Mesenteric fat pad (tissue), 1 donor: ENCODE measurements at places on chromosomes 1 and 21. TPM values are rescaled to one million over a fixed set of nuclear protein-coding genes. Genes with fewer than 3 reads are reported as not detected.

- DNase-seq, result no peak
These were observed 7.1 kb downstream of the MEX3A start for GRCh38 chr1:156075162-156075561.

DNA sequence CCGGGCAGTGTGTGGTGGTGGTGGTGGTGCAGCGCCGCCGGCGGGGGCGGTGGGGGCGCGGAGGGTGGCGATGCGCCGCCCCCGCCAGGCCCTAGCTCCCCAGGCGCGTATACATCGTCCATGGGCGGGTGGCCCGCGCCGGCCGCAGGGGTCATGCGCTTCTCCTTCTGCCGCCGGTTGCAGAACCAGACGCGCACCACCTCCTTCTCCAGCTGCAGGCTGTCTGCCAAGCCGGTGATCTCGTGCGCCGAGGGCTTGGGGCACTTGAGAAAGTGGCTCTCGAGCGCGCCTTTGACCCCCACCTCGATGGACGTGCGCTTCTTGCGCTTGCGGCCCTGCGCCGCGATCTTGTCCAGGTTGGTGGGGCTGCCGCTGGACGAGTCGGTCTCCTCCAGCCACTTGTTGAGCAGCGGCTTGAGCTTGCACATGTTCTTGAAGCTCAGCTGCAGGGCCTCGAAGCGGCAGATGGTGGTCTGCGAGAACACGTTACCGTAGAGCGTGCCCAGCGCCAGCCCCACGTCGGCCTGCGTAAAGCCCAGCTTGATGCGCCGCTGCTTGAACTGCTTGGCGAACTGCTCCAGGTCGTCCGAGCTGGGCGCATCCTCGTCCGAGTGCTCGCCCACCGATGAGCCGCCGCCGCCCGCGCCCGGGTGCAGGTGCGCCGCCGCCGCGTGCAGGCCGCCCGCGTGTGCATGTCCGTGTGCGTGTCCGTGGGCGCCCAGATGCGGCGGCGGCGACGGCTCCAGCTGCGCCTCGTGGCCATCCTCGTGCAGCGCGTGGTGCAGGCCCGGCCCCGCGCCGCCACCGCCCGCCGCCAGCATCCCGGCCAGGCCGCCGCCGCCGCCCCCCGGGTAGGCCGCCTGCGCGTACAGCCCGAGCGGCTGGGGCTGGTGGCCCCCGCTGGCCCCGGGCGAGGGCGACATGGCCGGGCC, 926 bp downstream of the POU3F1 start:
- DNase-seq, result no peak

DNA sequence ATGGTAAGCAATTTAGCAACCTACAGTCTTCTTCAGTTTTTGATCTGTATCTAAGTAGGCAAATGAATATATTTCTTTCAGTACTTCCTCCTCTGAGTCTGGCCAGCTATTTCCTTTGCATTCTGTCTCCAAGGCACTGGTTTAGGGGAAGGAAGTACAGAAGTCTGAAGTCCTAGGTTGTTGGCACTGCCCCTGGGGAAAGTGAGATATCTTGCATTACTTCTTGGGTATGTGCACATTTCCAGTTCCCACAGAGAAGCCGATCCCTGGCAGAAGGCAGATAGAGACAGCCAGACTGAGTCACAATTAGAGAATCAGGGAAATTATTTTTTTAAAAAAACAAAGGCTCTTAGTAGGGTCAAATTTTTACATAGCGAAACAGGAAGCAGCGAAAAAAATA, 98.8 kb downstream of the RASAL2 start:
- DNase-seq, result no peak

- no peak for DNase-seq
These were observed 73.3 kb downstream of the EVI5 start for GRCh38 chr1:92711473-92712165.

- no peak for DNase-seq
These were observed 5.0 kb upstream of the BCAR3 start for GRCh38 chr1:93686504-93687250.

ZNF362 gene
- 29.6 TPM for total RNA-seq

- DNase-seq, result no peak
These were observed 352.0 kb downstream of the RRAGC start for GRCh38 chr1:38507563-38507962.

DNA sequence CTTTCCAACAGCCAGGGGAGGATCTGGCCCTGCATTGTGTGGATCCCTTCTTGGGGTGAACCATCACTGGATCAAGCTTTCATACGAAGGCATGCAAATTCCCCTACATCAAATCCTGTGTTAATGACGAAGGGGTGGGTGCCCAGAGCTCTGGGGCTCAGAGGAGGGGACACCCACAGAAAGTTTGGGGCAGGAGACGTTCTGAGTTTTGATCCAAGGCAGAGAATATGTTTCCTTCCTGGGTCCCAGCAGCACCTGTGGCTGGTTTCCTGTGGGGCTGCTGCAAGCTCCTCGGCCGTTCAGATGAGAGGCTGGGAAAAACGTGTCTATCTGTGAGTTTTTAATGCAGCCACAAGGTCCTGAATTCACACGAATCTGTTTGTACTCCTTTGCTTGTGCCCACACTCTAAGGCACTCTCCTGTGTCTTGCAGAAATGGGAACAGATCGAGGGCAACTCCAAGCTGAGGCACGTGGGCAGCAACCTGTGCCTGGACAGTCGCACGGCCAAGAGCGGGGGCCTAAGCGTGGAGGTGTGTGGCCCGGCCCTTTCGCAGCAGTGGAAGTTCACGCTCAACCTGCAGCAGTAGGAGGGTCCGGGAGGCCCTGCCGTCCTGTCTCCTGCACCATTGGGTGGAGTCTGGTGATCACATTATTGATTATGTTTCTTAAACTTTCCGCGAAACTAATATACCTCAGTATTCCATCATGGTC, 147.1 kb downstream of the PGBD5 start:
- peak; percentile 78 for DNase-seq

GRCh38 chr1:183209533-183210158, 23.6 kb downstream of the LAMC2 start:
- no peak for DNase-seq
